ENCODE measurements at places on chromosomes 1 and 21.

- DNase-seq = no peak
Measured at GRCh38 chr1:52423055-52423454, 18.7 kb downstream of the PRPF38A start.

DNA sequence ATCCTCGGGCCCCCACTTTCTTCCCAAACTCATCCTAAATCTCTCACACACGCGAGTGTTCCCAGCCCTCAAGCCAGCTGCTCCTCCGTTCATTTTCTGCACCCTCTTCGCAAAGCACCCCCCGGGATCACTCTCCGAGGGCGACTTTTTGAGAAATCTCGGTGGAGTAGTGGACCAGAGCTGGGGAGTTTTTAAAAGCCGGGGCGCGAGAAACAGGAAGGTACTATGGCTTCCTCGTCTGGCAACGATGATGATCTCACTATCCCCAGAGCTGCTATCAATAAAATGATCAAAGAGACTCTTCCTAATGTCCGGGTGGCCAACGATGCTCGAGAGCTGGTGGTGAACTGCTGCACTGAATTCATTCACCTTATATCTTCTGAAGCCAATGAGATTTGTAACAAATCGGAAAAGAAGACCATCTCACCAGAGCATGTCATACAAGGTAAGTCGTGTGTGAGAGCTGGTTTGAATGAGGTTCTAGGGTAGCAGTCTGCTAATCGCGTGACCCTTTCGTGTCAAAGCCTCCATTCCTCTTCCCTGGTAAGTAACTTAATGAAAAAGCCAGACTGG, 800 bp downstream of the DR1 start:
- no peak for DNase-seq

GRCh38 chr1:30744060-30744756, 13.4 kb downstream of the LAPTM5 start:
- DNase-seq = no peak

DNA sequence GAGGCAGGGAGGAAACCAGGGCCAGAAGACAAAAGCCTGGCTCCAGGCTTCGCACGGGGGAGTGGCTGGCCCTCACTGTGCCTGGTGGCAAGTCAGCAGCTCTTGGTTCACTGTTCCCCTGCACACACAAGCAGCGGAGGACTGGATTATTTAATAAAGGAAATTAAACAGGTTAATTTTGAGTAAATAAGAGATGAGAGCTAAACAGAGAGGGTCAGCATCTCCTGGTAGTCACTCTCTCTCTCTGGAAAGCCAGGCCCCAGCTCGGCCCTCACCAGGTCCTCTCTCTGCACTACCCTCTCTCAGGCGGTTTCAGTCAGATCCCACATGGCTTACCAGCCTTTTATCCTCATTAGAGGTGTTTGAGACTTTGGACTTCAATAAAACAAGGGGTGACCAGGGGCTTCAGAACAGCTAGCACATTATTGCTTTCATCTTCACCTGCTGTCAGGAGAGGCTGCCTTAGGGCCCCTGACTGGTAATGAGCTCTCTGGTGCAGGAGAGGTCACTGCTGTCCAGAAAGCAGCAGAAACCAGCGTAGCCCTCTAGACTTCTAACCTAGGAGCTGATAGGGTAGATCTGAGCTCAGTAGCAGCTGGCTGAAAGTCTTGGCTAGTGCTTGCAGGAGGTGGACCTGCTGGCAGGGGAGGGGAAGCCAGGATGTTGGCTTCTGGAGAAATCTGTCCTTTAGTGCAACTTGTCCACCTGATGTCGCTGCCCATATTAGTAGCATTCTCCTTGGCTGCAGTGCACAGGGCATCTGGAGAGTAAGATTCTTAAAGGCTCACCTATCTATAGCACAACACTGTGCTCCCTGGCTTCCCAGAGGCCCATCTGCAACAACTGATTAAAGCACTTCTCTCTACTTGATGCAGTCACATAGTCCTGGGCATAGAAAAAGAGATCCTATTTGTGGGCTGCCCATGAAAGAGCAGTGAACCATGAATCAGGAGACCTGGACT, 45.9 kb downstream of the SYT6 start:
- DNase-seq = no peak

- DNase-seq = no peak
Measured at GRCh38 chr1:88145752-88146151, 538.3 kb upstream of the PKN2 start.

GRCh38 chr1:36178471-36179219, 22.7 kb downstream of the MAP7D1 start:
- no peak for DNase-seq

GRCh38 chr1:48771561-48771960, 5.1 kb downstream of the BEND5 start:
- DNase-seq = no peak

GRCh38 chr1:55833529-55834091, 618.4 kb upstream of the USP24 start:
- peak; percentile 79 for DNase-seq

GRCh38 chr1:55718758-55719671, 503.9 kb upstream of the USP24 start:
- no peak for DNase-seq

DNA sequence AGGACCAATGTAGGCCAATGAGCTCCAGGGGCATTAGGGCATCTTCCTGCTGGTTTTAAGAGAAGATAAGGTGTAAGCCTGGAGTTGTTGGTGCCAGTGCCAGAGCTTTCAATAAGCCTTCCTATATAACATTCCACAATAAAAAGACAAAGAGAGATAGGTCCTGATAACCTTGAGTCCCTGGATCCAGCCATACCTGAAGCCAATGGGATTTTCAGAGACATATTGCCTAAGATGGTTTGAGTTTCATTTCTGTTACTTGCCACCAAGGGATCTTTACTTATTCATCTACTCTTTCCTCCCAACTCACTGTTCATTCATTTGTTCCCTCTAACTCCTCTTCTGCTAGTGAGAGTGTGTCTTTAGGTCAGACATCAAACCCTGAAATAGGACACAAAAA, 68.8 kb upstream of the CAPZB start:
- no peak for DNase-seq

All from spinal cord (tissue), 10 donors.